Activated T-cell treated with anti-CD3 and anti-CD28 coated beads for 4 hours (primary cell): ENCODE measurements at places on chromosomes 7 and 10.

- DNase-seq: no peak
Observed at GRCh38 chr7:110676785-110677184, 414.1 kb upstream of the LRRN3 start.

GRCh38 chr10:83346266-83346910, 792.9 kb upstream of the GHITM start:
- DNase-seq: no peak

DNA sequence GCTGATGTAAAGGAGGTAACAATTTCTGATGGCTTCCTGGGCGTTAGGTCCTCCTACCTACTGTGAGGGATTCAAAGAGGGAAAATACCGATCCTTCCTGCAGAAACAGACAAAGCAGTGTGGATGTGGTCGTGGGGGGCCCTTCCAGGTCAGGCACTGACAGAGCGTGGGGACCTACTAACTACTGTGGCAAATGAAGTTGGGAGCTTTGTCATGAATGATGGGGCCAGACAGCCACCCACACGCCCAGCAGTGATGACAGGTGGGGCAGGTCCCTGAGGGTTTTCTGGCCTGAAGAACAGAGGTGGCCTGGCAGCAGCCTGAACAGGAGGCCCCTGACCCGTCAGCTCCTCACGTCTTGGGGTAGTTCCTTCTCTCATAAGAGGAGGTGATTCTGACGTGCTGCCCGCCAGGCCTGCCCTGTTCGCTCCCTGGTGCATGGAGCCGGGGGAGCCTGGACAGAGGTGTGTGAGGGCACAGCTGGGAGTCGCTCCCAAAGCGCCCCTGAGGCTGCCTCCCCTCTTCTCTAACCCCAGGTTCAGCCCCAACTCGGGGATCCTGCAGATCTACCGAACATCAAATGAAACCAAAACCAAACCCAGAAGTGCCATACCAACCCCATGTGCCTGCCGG, 4.2 kb downstream of the ATP6V0E2 start:
- DNase-seq: no peak

GRCh38 chr10:71765176-71765904, 8.0 kb downstream of the VSIR start:
- DNase-seq: no peak

- DNase-seq: no peak
Observed at GRCh38 chr7:135246191-135246825, 12.7 kb downstream of the STRA8 start.

DNA sequence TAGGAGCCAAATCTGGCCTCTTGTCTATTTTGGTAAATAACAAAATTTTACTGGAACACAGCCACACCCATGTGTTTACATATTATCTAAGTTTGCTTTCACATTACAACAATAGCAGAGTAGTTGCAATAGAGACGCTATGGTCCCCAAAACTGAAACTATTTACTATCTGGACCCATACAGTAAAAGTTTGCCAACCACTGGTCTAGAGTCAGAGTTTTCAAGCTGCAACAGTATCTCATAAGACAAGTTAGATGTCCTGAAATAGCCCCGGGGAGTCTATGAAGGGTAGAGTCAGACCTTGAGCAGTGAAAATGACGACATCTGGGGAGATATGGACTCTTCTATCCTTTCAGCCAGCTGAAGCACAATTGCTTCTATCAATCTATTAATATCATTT, 74.2 kb downstream of the CTNNA3 start:
- DNase-seq: no peak

DNA sequence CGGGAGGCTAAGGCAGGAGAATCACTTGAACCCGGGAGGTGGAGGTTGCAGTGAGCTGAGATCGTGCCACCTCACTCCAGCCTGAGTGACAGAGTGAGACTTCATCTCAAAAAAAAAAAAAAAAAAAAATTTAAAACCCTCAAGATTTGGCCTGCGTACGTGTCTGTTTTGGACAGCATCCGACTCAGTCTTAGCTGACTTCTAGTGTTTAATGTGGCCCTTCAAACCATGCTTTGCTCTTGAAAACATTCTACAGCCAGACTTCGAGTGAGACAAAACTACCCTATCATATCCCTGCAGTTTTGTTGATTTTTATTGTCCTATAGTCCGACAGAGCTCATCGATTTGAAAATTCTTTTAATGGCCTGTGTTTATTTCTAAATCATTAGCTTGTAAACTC, 227.1 kb upstream of the SH2B2 start:
- DNase-seq: no peak

- DNase-seq: no peak
Observed at GRCh38 chr10:77516575-77516974, 121.0 kb downstream of the KCNMA1 start.

GRCh38 chr7:30474893-30475292, 3.7 kb downstream of the NOD1 start:
- no peak for DNase-seq

DNA sequence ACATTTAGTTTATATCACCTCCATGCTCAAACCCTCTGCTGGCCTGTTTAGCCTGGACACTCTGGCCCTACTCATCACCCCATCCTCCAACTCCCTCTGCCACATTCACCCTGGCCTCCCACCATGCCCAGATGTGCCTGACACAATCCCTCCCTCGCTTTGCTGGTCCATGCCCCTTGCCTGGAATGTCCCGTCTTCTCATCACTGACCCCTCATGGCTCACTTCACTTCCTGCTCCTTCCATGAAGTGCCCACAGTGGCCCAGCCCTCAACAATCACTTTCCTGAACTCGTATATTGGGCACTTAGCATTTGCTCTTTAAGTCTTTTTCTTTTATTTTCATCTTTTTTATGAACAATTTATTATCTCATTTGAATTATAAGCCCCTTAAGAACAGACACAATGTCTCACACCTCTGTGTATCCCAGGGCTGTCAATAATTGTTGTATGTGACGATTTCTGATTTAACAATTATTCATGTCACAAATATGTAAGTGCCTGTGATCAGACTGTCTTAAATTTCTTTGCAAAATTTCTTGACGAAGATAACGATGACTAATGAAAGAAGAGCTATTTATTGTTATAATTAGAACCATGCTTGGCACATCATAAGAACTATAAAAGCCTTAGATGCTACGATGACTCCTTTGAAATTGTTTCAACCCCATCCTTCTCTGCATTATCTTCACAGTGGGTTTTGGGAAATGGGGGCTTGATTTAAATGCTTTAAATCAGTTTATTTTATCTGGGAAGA, 209.9 kb upstream of the YAE1 start:
- DNase-seq: no peak
